ENCODE measurements at places on chromosomes 4 and X.

DNA sequence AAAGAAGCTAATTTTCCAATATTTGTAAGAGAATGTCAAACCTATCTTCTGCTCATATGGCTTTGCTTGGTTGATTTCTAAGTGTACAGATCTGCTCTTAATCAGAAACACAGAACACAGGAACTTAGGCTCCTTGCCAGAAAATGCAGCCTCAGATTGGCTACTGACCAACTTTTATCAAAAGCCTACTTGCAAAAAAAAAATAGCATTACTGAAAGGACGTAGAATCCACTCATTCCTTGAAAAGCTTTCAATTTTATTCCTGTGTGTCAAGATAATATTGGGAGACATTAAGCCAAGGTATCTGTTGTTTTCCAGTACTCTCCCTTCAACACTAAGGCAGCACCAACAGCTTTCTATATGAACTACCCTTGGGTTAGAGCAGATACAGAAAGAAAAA is 127.6 kb upstream of the INTU start:
- DNase-seq = peak; percentile 22

- no peak for DNase-seq
Observed at GRCh38 chrX:69163936-69164741, 1.1 kb downstream of the PJA1 start.

DNA sequence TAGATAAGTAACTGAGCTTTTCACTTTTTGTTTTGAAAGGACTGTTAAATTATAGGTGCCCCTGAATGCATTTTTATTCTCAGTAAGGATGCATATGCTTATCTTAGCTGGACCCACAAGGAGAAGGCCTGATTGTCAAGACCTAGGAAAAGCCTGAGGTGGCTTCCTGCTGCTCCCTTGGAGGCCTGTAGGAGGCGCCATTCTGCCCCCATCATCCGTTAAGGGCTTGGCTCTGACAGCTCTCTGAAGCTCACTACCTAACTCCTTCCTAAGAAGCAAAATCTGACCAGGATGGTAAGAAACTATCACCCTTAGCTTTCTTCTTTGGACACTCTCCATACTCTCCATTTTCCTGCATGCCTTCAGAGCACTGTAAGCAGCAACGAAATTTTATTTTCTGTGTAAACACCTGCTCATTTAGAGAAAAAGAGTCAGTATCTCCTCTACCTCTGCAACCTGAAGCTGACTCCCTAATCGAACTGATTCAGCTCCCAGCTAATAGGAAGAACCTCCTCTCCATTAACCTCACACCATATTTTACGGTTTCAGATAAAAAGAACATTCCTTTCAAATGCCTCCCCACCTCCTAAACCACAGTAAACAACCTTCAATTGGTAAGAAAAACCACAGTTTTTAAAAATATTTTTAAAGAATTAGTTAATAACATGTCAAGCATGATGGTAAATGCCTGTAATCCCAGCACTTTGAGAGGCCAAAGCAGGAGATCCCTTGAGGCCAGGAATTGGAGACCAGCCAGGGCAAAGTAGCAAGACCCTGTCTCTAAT is 73.4 kb upstream of the EDNRA start:
- DNase-seq = peak; percentile 27

- DNase-seq = no peak
Observed at GRCh38 chrX:110987292-110987691, 108.7 kb upstream of the PAK3 start.

DNA sequence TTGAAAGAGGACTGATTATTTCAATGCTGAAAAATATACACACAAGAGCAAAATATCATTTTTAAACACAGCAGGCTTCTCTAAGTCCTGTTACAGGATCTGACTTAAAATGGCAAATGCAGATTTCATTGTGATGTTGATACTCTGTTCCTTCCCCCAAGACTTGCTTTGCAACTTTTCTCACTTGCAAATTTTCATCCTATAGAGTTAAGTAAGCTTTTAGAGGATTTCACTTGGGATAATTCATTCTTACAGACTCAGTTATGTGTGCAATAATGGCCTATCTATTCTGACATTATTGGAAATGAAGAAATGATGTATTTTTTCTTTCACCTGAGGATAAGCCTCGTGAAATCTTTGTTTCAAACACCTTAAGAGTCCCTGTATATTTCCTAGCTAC is 2403.2 kb downstream of the ARAP2 start:
- DNase-seq = no peak

GRCh38 chr4:138259824-138260223 is 17.7 kb upstream of the SLC7A11 start:
- DNase-seq = peak; percentile 80

- DNase-seq = no peak
Observed at GRCh38 chrX:110015032-110015431, 12.1 kb downstream of the TMEM164 start.

DNA sequence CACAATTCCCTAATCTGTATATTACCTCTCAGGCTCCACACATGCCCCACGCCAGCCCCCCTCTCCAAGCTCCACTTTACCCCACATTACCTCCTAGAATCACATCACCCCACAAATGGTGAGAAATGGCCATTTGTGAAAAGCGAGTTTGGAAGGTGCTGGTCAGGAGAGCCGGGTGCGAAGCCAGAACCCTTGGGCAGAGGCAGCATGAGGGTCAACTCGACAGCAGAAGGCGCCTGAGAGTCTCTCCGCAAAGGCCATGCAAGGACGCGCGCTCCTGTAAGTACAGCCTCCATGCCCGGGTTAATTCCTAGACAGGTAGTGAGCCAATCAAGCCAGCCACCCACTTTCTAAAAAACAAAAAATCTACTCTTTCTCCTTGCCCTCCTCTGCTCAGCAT is 42.4 kb downstream of the RHOXF2 start:
- DNase-seq = no peak

DNA sequence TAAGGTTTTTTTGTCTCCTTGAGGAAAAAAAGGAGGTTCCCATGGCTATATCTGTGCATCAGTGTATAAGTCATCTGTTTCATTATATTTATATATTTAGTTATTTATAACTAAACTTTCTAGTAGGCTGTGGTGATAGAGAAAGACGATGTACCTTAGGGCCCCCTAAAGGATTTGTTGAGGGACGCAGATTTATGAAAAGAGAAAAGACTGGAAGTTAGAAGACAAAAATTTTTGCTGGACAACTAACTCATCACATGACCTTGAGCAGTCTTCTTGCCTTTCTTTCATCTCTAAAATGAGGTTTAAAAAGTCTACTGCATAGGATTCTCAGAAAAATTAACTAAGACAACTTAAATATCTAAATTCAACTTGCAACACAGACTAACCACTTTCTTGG is 6.1 kb downstream of the GASK1B start:
- DNase-seq = no peak

- no peak for DNase-seq
Observed at GRCh38 chr4:169758401-169758962, 738 bp upstream of the HPF1 start.

GRCh38 chr4:155371432-155372043 is 5.2 kb downstream of the MAP9 start:
- DNase-seq = no peak

GRCh38 chr4:72767618-72768302 is 198.7 kb upstream of the ADAMTS3 start:
- DNase-seq = peak; percentile 64

- no peak for DNase-seq
Observed at GRCh38 chrX:7131621-7132020, 15.9 kb upstream of the STS start.

DNA sequence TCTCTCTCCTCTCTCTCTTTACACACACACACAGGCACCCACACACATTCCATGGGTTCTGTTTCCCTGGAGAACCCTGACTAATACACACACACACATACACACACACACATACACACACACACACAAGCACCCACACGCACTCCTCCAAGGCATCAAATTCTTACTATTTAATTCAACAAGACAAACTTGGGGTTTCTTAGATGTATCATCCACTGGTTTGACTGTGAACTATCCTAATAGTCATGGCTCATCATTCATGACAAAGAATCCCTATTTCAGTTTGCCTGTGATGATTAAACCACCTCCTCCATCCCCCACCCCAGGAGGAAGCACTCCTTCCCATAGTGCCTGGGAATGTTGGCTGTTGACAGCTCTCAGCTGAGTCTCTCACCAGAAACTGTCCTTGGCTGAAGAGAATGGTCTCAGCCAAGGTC is 98.2 kb downstream of the USP46 start:
- DNase-seq = no peak

DNA sequence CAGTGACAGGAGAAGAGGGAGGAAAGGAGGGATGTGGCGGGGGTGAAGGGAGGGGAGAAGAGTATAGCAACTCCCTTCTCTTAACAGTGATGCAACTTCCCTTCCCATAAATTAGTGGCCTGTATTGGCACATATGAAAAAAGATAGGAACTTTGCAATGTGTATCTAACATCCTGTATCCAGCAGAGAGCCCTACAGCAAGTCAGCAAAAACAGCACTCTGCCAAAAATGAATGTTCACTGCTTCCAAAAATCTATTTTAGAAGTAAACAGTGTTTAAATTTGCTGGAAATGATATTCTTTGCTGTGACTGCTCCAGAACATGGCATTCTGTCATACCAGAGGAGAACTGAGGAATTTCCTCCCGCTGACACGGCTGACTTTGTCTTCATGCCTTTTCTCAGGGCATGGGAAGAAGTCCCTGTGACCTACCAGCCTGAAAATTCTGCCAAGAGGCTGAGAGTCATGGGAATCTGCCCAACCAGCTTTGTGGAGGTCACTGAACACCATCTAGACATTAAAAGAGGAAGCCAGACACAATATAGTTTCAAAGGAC is 343.4 kb upstream of the RASGEF1B start:
- no peak for DNase-seq

- peak; percentile 71 for DNase-seq
Observed at GRCh38 chr4:145679520-145679919, 426 bp upstream of the C4orf51 start.
